Activated T-cell treated with anti-CD3 and anti-CD28 coated beads, Interleukin-2, amount 50 U/mL, for 48 hours (primary cell): ENCODE measurements at places on chromosomes 13 and 19.

- DNase-seq = no peak
These were observed 8.8 kb upstream of the KPTN start for GRCh38 chr19:47492571-47493377.

DNA sequence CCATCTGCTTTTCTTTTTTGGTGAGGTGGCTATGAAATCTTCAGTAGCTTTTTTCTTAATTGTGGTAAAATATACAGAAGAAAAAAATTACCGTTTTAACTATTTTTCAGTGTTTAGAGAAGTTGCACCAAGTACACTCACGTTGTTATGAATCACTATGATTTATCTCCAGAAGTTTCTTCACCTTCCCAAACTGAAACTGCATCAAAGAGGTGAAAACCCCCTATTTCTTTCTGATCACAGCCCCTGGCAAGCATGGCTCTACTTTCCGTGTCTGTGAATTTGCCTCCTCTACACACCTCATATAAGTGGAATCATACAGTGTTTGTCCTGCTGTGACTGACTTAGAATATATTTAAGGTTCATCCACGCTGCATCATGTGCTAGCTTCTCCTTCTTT is 15.6 kb upstream of the SIGLEC10 start:
- DNase-seq = no peak

DNA sequence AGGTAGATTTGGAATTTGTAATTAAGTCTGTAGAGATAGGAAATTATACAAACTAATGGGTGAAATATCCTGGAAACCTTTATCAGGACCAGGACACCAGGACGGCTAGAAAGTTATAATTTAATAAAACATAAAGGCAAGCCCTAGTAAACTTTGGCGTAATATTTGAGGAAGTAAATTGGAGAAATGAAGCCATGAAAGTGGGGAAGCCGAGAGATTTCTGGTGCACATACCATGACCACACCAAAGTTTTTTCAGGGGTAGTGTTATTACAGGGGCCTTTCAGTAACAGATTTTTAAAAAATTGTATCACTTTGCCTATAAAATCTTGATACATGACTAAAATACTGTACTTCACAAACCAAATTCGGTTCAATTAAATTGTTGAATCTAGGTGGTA is 54.7 kb upstream of the URAD start:
- no peak for DNase-seq

GRCh38 chr13:45961468-45961867 is 91.1 kb downstream of the ZC3H13 start:
- no peak for DNase-seq

DNA sequence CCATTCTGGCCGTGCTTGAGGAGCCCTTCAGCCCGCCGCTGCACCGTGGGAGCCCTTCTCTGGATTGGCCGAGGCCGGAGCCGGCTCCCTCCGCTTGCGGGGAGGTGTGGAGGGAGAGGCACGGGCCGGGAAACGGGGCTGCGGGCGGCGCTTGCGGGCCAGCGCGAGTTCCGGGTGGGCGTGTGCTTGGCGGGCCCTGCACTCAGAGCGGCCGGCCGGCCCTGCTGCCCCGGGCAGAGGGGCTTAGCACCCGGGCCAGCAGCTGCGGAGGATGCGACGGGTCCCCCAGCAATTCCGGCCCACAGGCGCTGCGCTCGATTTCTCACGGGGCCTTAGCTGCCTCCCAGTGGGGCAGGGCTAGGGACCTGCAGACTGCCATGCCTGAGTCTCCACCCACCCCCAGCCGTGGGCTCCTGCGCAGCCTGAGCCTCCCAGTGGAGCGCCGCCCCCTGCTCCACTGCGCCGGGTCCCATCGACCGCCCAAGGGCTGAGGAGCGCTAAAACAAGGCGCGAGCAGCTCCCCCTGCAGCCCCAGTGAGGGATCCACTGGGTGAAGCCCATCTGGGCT is 76.5 kb downstream of the PCDH20 start:
- no peak for DNase-seq

- DNase-seq = no peak
These were observed 291.9 kb upstream of the HTR2A start for GRCh38 chr13:47188802-47189201.
